ENCODE measurements at places on chromosomes 11 and 22.

- no peak for DNase-seq
These were observed 11.4 kb upstream of the ANKK1 start for GRCh38 chr11:113376156-113376555.

DNA sequence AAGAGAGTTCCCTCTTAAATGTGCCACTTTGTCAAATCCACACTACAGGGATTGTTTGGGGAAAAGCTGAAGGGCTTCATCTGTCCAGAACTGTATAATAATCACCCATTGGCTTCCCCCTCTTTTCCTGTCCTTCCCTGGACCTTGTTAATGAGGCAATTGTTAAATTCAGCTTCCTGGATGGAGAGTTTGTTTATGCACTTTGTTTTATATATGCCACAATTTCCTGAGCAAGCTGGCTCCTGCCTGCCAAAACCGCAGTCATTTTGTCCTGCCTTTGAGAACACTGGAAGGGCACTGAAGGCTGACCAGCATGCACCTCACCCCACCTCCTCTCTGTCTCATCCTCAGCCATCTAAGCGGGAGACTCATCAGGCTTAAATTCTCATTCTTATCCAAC lies 86.2 kb downstream of the MSANTD4 start:
- no peak for DNase-seq

GRCh38 chr11:43269254-43269918 lies 42.4 kb upstream of the API5 start:
- DNase-seq: no peak

DNA sequence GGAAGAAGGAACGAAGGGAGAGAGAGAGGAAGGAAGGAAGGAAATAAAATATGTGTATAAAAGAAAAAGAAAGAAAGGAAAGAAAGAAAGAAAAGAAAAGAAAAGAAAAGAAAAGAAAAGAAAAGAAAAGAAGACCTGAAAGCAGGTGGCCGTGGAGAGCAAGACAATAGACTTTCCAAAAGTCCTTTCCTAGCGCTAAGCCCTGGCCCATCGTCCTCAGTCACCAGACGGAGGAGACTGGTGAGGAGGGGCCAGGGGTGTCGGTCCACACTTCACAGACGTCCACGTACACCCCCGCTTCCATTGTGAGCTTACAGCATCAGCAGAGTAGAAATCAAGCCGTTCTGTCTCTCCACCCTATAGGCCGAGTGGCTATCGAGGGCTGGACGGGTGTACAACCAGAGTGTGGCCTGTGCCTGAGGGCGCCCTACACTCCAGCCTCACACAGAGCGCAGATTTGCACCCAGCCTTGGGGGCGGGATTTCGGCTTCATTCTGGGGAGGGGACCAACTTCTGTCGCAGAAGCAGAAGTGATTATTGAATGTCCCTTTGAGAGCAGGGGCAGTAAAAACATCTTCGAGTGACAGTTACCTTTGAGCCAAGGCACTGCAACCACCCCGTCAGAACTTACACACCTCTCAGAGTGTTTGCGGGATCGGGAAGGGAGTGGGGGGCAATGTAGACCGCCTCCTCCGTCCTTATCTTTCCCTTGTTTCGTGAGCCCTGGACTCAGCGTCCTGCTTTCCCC lies 2.0 kb upstream of the BSX start:
- DNase-seq: no peak

DNA sequence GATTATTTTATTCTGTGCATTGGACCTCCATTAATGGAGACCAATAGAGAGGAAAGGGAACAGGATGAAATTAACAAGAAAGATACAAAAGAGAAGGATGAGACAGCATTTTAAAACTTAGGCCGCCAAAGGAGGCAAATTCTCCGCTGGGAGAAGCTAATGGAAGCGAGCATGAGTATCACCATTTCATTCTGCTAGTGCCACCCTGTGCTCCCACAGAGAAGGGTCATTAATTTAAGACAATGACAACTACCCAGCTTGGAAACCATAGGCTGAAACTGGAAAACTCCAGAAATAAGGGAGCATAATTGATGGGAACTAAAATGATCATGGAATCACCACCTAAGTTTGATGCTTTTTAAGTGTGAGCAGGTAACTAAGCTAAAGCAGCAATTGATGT lies 69.2 kb downstream of the SLC36A4 start:
- DNase-seq: no peak

GRCh38 chr11:117662255-117662654 lies 134.8 kb downstream of the DSCAML1 start:
- no peak for DNase-seq

GRCh38 chr11:131734871-131735270 lies 364.5 kb downstream of the NTM start:
- DNase-seq: no peak

DNA sequence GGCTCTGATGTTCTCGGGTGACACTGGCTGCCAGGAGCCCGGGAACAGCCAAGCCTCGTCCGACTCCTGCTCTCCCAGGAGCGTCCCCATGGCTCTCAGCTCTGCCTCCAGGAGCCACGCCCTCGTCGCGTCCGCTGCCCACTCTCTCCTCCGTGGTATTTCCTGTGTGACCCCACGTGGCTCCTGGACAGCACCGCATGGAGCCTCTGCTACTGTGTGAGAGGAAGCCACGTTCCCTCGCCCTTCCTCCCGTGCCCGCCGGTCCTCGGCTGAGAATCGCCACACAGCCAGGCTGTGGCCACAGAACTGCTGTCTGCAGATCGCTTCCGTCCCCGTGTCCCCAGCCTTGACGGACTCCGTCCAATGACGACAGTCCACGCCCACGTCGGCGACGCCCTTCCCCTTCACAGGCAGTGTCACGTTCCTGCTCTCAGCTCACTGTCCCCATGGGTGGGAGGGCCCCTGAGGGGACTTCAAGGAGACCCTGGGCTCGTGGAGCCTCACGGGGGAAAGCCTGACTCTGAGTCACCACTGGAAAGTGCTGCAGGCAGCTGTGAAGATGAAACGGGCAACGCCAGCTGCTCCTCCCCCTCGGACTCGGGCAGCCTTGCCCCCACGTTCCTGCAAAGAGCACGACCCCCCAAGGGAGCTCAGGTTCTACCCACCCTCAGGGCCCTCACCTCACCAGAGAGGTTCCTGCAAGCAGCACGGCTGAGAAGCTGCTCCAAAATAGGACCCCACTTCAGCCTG lies 458.5 kb downstream of the BRD1 start:
- peak; percentile 34 for DNase-seq

DNA sequence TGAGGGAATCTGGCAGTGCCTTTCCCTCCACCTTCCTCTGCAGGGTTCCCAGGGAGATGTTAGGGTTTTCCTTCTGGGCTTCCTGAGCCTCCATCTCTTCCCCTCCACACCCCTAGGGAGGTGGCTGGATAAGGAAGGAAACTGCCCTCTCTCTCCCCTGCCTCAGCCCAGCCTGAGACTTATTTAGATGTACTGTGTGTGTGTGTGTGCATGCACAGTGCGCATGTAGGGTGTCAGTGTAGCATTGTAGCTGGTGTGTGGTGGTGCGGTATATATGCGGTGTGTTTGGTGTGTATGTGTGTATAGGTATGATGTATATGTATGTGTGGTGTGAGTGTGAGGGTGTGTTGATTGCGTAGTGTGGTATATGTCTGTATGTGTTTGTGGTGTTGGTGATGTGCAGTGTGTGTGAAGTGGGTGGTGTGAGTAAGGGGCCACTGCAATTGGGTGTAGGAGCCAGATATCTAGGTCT lies 1.5 kb downstream of the FXYD6 start:
- DNase-seq: peak; percentile 48

DNA sequence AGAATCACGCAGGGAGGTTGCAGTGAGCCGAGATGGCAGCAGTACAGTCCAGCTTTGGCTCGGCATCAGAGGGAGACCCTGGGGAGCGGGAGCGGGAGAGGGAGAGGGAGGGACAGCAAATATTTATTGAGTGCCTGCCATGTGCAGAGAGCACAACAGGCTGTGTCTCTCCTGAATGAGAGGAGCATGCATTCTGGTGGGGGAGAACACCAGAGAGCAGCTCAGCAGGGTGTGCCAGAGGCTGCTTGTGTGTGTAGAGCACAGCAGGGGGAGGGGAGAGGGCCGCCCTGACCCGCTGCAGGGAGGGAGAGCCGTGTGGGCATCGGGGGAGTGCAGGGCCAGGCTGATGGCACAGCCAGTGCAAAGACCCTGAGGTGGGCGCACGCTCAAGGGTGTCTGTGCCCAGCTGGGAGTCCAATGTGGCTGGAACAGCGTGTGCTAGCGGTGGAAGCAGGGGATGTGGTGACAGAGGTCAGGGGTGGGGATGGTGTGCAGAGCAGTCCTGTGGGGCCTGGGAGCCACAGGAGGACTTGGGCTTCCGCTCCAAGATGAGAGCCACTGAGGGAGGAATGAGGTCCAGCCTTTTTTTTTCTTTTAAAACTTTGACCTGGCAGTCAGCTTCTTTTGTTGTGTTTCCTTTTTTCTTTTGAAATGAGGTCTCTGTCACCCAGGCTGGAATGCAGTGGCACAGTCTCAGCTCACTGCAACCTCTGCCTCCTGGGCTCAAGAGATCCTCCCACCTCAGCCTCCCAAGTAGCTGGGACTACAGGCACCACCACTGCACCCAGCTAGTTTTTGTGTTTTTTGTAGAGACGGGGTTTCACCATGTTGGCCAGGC lies 12.0 kb downstream of the PPIL2 start:
- no peak for DNase-seq

GRCh38 chr22:28043266-28043665 lies 124.2 kb upstream of the PITPNB start:
- DNase-seq: no peak

GRCh38 chr11:86372041-86372440 lies 2.6 kb upstream of the CCDC81 start:
- no peak for DNase-seq

GRCh38 chr22:38479096-38479837 lies 11.4 kb downstream of the KDELR3 start:
- DNase-seq: no peak

GRCh38 chr11:71300187-71300586 lies 47.8 kb upstream of the SHANK2 start:
- no peak for DNase-seq
